ENCODE measurements at places on chromosomes 7 and 10.

DNA sequence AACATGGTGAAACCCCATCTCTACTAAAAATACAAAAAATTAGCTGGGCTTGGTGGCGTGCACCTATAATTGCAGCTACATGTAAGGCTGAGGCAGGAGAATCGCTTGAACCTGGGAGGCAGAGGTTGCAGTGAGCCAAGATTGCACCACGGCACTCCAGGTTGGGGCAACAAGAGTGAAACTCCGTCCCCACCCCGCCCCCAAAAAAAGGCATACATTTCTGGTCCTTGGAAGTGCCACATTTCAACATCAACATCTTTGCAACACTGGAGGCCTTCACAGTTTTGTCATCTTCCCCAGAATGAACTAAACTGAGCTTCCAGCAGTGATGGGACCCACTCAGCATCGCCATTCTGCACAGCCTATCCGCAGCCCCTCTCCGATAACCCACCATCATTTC, 36.6 kb downstream of the FAM53B start:
- no peak for DNase-seq

DNA sequence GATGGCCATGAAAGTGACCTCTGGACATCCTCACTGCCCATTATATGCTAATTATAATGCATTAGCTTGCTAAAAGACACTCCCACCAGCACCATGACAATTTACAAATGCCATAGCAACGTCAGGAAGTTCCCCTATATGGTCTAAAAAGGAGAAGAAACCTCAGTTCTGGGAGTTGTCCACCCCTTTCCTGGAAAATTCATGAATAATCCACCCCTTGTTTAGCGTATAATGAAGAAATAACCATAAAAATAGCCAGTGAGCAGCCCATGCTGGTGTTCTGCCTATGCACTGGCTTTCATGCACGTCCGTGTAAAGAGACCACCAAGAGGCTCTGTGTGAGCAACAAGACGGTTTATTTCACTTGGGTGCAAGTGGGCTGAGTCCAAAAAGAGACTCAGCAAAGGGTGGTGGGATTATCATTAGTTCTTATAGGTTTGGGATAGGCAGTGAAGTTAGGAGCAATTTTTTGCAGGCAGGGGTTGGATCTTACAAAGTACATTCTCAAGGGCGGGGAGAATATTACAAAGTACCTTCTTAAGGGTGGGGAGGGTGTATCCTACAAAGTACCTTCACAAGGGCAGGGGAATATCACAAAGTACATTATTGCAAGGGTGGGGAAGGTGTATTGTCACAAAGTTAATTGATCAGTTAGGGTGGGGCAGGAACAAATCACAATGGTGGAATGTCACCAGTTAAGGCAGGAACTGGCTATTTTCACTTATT, 45.6 kb downstream of the LBX1 start:
- DNase-seq, result no peak

DNA sequence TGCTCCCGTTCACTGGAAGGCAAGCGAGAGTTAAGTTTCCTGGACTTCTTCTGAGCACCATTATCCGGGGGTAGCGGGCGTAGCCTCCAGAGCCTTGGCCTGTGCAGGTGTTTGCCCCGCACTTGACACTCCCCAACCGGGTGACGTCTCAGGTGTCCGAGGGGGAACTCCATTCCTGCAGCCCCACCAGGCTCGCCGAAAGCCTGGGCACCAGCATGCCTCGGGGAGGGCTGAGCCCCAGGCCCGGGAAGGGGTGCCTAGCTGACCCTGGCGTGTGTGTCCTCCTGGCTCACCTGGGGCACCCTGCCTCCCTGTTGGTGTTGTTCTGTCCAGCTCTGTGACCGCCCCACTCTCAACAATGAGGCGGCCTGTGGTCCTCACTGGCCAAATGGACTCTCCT, 109.4 kb upstream of the GPR26 start:
- DNase-seq, result no peak

DNA sequence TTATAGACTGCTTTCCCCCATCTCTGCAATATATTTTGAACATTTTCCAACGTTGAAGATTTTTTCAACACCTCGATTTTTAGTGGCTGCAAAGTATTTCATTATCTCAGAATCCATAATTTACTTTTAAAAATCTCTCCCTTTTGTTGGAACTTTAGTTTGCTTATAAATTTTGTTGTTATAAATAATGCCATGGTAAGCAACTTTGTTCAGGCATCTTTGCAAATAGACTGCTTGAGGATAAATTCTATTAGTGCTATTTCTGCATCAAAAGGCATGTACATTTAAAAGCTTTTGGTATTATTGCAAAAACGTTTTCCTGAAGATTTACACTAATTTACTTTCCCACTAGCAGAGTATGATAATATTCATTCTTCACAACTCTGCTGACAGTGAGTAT, 79.4 kb downstream of the TMEM178B start:
- no peak for DNase-seq

DNA sequence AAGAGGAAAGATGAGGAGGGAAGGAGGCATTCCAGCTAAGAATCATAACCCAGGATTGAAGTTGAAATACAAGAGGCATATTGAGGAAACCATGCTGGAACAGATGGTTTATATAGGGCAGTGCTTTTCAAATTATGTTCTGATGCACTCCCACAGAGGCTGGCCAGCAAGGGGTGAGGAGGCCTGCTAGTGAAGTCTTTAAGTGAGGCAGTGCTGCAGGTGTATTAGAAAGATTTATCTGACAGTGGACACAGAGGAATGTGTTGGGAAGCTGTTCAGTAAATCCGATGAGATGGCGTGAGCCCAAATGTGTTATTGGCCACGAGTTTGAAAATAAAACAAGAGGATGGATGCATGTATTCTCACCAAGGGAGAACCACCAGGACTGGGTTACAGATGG, 28.6 kb downstream of the REEP3 start:
- DNase-seq, result no peak

DNA sequence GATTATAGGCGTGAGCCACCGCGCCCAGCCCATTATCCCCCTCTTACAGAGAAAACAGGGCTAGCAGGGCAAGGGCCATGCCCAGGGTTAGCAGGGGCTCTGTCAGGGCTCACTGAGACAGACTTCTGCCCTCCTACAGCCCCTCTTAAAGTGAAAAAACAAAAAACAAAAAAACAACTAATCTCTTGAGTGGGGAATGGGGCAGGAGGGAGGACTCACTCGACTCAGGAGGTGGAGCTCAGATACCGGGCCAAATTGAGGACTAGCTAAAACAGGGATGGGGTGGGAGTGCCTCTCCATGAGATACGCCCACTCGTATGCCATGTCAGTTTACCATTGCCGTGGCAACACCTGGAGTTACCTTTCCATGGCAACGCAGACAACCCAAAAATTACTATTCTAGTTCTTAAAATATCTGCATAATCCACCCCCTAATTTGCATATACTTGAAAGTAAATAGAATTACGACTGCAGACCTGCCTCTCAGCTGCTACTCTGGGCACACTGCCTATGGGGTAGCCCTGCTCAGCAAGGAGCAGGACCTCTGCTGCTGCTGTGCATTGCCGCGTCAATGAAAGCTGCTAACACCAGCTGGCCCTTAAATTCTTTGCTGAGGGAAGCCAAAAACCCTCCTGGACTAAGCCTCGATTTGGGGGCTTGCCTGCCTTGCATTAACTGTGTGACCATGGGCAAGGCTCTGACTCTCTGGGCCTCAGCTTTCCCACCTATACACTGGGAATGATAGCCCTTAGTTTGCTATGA, 13.4 kb downstream of the SSC4D start:
- DNase-seq, result no peak

DNA sequence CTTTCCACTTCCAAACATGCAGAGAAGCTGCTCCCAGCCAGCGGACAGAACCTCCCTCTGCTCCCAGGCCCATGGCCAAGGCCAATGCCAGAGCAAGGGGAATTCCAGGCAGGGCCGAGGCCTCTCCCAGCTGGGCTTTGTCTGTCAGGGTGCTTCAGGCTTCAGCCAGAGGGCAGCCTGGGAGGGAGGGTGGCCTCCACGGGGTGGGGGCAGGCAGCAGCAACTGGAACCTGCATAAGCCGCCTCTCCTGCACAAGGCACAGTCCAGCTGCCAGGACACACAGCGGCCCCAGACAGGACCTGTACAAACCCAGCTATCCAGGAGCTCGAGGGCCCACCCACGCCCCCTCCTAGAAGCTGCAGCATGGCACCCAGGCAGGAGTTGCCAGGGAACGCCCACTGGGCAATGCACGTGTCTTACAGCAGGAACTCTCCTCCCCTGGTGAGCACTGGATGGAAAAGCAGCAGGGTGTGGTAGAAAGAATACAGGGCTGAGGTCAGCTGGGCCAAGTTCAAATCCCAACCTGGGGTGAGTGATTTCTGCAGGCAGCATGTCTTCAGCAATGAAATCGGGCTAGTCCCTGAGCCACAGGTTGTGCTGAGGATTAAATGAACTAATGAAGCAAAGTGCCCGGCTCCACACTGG, 7.6 kb downstream of the FAM53B start:
- no peak for DNase-seq

GRCh38 chr10:133260895-133261725, 15.6 kb downstream of the ADAM8 start:
- DNase-seq, result peak; percentile 72

GRCh38 chr10:27369880-27370279, 129.3 kb upstream of the ACBD5 start:
- DNase-seq, result no peak

- DNase-seq, result no peak
Measured at GRCh38 chr7:151451156-151451555, 11.2 kb upstream of the CRYGN start.

Data from stimulated activated CD4-positive, alpha-beta T cell treated with anti-CD3 and anti-CD28 coated beads, Interleukin-2, amount 100 ng/mL, for 24 hours (primary cell).